Cardiac muscle cell (in vitro differentiated cells and primary cell): ENCODE measurements at places on chromosomes 3 and 15. TPM values are rescaled to one million over a fixed set of nuclear protein-coding genes. Genes with fewer than 3 reads are reported as not detected.

GRCh38 chr3:45942051-45942825 lies 1.0 kb upstream of the CXCR6 start:
- peaks cover 23% of the 10 kb centered on the region for H3K4me1 ChIP-seq
- H3K36me3 ChIP-seq = no peaks in the 10 kb centered on the region
- H3K4me3 ChIP-seq = no peak overlapping the region
- no peaks in the 10 kb centered on the region for H3K27me3 ChIP-seq
- no peak for DNase-seq

The GOLGA8T gene
- total RNA-seq = 0.99 and 2.1 TPM in 2 replicates

DNA sequence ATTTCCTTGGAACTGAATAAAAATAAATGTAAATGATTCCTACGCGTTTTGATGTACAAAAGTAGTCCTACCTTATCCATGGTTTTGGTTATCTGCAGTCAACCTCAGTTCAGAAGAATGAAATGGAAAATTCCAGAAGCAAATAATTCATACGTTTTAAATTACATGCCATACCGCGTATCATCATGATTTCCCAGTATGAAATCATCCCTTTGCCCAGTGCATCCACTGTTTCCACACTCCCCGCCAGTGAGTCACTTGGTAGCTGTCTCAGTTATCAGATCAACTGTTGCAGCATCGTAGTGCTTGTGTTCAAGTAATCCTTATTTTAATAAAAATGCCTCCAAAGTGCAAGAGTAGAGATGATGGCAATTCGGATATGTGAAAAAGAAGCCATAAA lies 9.1 kb upstream of the MFSD1 start:
- no peaks in the 10 kb centered on the region for H3K36me3 ChIP-seq
- DNase-seq = peak; percentile 94
- peaks cover 23% of the 10 kb centered on the region for H3K27me3 ChIP-seq
- H3K27ac ChIP-seq = no peak overlapping the region
- H3K4me3 ChIP-seq = no peak overlapping the region

The AP2M1 gene
- 399 and 408 TPM in 2 replicates for total RNA-seq

The LRRC2 gene
- total RNA-seq = 0.56 and 0.77 TPM in 2 replicates

DNA sequence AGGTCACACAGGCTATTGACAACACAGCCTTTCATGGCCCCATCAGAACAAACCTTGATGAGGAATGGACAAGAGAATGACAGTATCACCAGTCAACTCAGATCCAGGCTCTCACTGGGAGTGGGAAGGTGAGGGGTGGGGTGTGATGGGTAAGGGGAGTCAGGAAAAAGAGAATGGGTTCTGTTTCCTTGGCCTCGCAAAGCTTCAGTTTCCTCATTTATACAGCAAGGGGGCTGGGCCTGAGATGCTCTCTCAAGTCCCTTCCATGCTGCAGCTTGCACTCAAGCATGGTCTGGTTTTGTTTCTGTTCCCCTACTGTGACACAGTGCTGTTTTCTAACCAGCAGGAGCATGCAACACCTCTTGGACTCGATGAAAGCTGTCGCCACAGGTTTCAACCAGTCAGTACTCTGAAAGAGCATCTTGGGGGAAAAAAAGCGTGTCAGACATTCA lies 65.7 kb upstream of the IL12A start:
- DNase-seq = no peak
- H3K36me3 ChIP-seq = no peaks in the 10 kb centered on the region
- H3K27me3 ChIP-seq = no peaks in the 10 kb centered on the region

- H3K4me3 ChIP-seq = no peak overlapping the region
- DNase-seq = no peak
- H3K36me3 ChIP-seq = no peaks in the 10 kb centered on the region
- H3K4me1 ChIP-seq = peaks cover 5% of the 10 kb centered on the region
- no peak overlapping the region for H3K27ac ChIP-seq
These were observed 1.6 kb upstream of the PLD1 start for GRCh38 chr3:171811913-171812335.

GRCh38 chr3:120567370-120568201 lies 28.6 kb upstream of the NDUFB4 start:
- peaks cover 9% of the 10 kb centered on the region for H3K4me1 ChIP-seq
- no peak overlapping the region for H3K4me3 ChIP-seq
- H3K27me3 ChIP-seq = no peaks in the 10 kb centered on the region
- no peaks in the 10 kb centered on the region for H3K36me3 ChIP-seq
- DNase-seq = peak; percentile 72

The MLH1 gene
- total RNA-seq = 63.1 and 114 TPM in 2 replicates

- no peak overlapping the region for H3K27ac ChIP-seq
- no peaks in the 10 kb centered on the region for H3K4me1 ChIP-seq
- peaks cover 44% of the 10 kb centered on the region for H3K36me3 ChIP-seq
These were observed 49.7 kb downstream of the KLHL25 start for GRCh38 chr15:85745023-85745422.

The COL6A5 gene
- not detected in 2 replicates for total RNA-seq

The NR2E3 gene
- 0.09 TPM in 1 of 2 replicates, not detected in the other for total RNA-seq

GRCh38 chr3:176078906-176079305 lies 1118.4 kb downstream of the TBL1XR1 start:
- no peak for DNase-seq
- no peaks in the 10 kb centered on the region for H3K27me3 ChIP-seq
- no peak overlapping the region for H3K27ac ChIP-seq

The LRRC15 gene
- total RNA-seq = 0.06 TPM in 1 of 2 replicates, not detected in the other

DNA sequence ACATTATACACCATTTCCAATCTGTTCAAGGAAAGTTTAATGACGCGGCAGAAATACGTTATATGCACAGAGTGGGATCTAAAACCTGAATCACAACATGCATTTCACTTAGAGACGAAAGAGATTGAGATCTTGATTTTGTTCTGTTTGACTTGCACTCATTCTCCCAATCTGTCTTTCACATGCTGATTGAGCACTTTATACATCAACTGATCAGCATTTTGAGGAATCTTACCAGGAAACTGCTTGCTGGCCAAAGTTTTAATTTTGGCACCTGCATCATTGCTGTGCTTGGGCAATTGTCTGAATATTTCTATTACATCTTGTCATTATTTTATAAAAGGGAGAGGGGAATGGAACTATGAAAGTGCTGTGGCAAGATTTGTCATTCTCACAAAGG lies 47.7 kb upstream of the ATP10A start:
- H3K4me1 ChIP-seq = no peaks in the 10 kb centered on the region
- H3K36me3 ChIP-seq = no peaks in the 10 kb centered on the region
- no peaks in the 10 kb centered on the region for H3K27me3 ChIP-seq
- no peak overlapping the region for H3K27ac ChIP-seq
- no peak for DNase-seq

The SLCO3A1 gene
- total RNA-seq = 25.2 and 35.5 TPM in 2 replicates

The GOLGA8S gene
- total RNA-seq = 0.04 TPM in 1 of 2 replicates, not detected in the other

DNA sequence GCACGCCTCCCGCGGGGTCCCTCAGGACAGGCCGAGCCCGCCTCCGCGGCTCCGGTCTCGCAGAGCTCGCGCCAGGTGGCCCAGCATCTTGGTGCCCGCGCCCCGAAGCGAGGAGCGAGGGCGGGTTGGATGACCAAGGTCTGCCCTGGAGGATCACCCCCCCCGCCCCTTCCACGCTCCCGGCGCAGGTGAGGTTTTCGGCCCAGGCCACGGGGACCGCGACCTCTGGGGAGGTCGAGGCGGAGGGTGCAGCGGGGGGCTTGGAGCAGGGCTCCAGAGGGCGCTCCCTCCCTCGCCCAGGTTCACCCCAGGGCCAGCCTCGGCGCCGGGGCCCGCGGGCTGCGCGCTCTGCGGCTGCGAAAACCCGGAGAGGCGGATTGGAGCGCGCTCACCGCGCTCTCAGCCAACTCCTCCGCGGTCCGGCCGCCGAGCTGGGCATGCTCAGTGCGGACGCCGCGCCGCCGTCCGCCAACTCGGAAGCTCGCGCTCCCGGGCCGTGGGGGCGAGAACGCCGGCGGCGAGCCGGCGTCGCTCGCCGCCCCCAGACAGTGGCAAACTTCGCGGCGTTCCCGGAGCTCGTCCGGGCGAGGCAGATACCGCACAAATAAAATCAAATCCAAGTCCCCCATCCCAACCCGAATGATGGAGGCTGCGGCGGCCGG lies at the start of gene MED12L:
Gene MED12L, plus strand, starts transcription at position 438 of the 662 bp plus-strand sequence. CDS start 1,263 bp downstream, outside the sequence.
- peak within 1 kb of the TSS; percentile 70 for H3K4me3 ChIP-seq
- H3K4me1 ChIP-seq = peaks cover 12% of the 10 kb centered on the region
- H3K27me3 ChIP-seq = no peaks in the 10 kb centered on the region
- no peak within 1 kb of the TSS for H3K27ac ChIP-seq
- no peaks in the 10 kb centered on the region for H3K36me3 ChIP-seq
- peak; percentile 81 for DNase-seq

DNA sequence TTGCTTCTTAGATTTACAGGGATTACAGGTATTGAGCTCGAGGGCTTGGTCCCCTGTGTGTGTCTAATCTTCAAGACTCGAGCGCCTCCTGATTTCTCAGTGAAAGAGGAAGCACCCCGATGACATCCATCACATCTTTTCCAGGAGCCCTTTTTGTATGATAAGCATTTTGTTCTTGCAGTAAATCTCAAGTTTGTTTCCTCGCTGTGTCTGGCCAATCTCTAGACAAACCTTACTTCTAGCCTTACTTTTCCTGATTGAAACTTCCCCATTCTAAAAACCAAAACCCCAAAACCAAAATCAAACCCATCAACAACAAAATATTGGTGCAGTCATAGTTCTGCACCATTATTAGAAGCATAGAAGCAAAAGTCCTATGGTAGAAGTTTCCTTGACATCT lies 286.0 kb downstream of the NFKBIZ start:
- no peaks in the 10 kb centered on the region for H3K36me3 ChIP-seq
- DNase-seq = no peak
- no peak overlapping the region for H3K27ac ChIP-seq
- H3K4me3 ChIP-seq = no peak overlapping the region
- H3K27me3 ChIP-seq = no peaks in the 10 kb centered on the region
- H3K4me1 ChIP-seq = no peaks in the 10 kb centered on the region

DNA sequence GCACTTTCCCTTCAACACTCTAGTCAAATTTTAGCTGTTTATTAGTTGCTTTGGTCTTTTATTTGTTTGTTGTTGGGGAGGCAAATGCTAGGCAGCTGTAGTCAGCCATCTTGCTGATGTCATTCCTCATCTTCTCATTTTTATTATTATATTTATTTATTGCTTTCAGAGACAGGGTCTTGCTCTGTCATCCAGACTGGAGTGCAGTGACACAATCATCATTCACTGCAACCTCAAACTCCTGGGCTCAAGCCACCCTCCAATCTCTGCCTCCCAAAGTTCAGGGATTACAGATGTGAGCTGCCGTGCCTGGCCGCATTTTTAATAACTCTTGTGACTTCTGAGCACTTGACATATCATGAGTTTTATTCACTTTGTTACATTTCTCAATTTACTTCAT lies 441.4 kb downstream of the DIPK2A start:
- no peaks in the 10 kb centered on the region for H3K36me3 ChIP-seq
- H3K27ac ChIP-seq = no peak overlapping the region

The COL8A1 gene
- total RNA-seq = 1.5 and 6.9 TPM in 2 replicates

- no peak overlapping the region for H3K27ac ChIP-seq
- H3K36me3 ChIP-seq = no peaks in the 10 kb centered on the region
- H3K4me3 ChIP-seq = no peak overlapping the region
- H3K4me1 ChIP-seq = no peaks in the 10 kb centered on the region
- no peaks in the 10 kb centered on the region for H3K27me3 ChIP-seq
- no peak for DNase-seq
These were observed 24.8 kb upstream of the ZFAND6 start for GRCh38 chr15:80034629-80035028.

The TTLL13 gene
- 0.21 TPM in 2 replicates for total RNA-seq

The MOBP gene
- total RNA-seq = not detected in 2 replicates

The MLF1 gene
- 113 and 121 TPM in 2 replicates for total RNA-seq

DNA sequence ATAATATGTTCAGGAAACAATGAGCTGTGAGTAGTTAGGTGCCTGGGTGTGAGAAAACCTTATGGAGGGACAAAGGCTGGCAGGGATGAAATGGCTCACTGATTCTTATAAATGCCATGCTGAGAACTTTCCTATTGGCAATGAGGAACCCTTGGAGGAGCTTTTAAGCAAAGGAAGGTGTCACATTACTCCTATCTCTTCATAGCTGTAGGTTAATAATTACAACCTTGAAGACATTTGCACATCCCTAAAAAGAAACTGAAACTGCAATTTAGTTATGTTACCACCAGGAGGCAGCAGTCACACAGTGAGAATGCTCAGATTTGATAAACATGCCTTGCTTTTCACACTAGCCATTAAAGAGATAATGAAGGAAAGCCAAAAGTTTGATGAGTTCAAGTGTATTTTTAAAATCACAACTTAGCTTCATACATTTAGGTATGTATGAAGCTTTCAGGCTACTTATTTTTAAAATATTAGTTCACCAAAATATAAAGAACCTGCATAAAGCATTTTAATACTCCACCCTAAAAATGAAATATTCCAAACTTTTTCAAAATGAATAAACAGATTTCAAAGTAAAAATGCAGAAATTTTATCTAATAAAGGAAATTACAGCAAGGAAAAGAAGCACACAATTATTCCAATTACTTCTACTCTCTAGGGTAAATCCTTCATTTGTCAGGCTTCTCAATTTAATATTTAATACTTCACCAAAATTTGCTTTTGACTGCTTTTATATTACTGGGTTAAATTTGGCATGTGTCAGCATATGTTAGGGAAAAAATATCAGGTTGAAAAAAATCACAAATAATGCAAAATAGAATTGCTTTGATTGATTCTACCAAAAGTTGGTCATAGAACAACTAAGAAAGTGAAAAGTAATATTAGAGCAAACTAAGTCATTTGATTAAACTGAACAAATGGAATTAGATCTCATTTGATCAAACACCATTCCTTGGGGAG lies 136.9 kb upstream of the SLC2A2 start:
- H3K4me1 ChIP-seq = no peaks in the 10 kb centered on the region
- H3K27ac ChIP-seq = no peak overlapping the region
- H3K27me3 ChIP-seq = no peaks in the 10 kb centered on the region
- peaks cover 32% of the 10 kb centered on the region for H3K36me3 ChIP-seq
- no peak overlapping the region for H3K4me3 ChIP-seq

- no peaks in the 10 kb centered on the region for H3K27me3 ChIP-seq
- H3K4me3 ChIP-seq = no peak overlapping the region
- no peaks in the 10 kb centered on the region for H3K4me1 ChIP-seq
- no peak for DNase-seq
These were observed 132.8 kb upstream of the PDZRN3 start for GRCh38 chr3:73757536-73757935.

DNA sequence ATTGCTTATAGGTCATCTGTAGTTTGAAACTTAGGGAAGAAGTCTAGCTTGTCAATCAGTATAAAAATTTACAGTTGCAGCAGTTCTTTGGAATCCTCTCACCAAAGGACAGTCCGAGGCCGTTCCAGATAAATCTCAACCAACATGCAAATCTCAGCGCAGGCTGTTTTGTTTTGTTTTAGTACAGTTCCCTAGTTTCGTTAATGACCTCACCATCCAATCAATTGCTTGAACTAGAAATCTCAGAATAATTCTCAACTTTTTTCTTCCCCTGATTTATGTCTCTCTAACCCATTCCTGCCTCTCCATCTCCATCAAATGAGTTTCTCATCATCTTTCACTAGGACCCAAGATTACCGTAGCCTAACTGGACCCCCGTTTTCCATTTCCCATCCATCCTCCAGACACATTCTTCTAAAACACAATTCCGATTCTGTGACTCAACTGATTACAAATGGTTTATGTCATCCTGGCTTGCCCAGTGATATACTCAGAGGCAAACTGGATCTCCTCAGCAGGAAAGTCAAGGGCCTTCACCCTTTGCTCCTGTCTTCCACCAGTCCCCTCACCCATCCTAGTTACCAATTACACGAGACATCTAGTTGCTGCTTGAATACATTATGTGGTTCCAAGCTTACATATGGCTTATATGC lies 1.3 kb downstream of the SMCO1 start:
- H3K4me3 ChIP-seq = no peak overlapping the region
- H3K27me3 ChIP-seq = no peaks in the 10 kb centered on the region
- H3K4me1 ChIP-seq = peaks cover 3% of the 10 kb centered on the region
- H3K27ac ChIP-seq = no peak overlapping the region
- no peaks in the 10 kb centered on the region for H3K36me3 ChIP-seq
- DNase-seq = peak; percentile 42
